GM23248 (cell line): ENCODE measurements at places on chromosomes 4 and X.
A peak's percentile ranks its signal among the peaks of the same experiment; 100 is the strongest.

- no peak for DNase-seq
Measured at GRCh38 chrX:109281483-109282275, 200.2 kb downstream of the GUCY2F start.

DNA sequence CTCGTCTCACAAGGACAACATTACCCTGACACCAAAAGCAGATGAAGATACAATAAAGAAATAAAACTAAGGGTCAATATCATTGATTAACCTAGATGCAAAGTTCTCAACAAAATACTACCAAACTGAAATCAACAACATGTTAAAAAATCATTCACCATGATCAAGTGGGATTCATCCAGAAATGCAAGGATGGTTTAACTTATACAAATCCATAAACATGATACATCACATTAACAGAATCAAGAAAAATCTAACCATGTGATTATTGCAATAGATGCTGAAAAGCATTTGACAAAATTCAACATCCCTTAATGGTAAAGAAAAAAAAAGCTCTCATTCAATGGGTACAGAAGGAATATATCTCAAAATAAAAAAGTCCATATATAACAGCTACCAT, 514.9 kb downstream of the TMA16 start:
- DNase-seq: no peak

GRCh38 chr4:129490516-129490915, 394.6 kb downstream of the C4orf33 start:
- no peak for DNase-seq

- DNase-seq: peak; percentile 42
Measured at GRCh38 chrX:76279007-76279406, 106.1 kb downstream of the PBDC1 start.

- DNase-seq: no peak
Measured at GRCh38 chr4:159582685-159583084, 479.8 kb downstream of the RAPGEF2 start.

DNA sequence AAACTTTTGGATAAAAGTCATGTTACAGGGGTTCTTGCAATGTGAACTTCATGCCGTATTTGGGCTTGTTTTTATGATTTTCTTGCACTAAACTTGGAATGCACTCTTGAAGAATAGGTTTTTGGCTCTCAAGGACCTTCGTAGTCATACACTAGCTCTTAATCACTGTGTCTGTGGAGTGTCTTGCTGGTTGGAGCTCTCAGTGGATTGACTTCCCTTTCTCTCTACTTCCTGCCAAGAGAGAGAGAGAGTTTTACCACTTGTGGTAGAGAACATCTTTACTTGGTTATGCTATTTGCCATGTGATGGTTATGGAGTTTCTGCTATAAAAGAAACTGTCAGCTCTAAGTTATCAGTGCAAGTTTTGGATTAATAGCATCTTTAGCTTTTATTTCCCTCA, 112.4 kb downstream of the BMPR1B start:
- peak; percentile 14 for DNase-seq

- peak; percentile 15 for DNase-seq
Measured at GRCh38 chrX:125132274-125132673, 187.4 kb upstream of the TEX13C start.

GRCh38 chr4:4492161-4492847, 49.5 kb downstream of the STX18 start:
- peak; percentile 79 for DNase-seq
